AG04449 (cell line): ENCODE measurements at places on chromosomes 7 and 10.

GRCh38 chr10:6398399-6398798, 181.7 kb downstream of the PRKCQ start:
- no peak for DNase-seq

DNA sequence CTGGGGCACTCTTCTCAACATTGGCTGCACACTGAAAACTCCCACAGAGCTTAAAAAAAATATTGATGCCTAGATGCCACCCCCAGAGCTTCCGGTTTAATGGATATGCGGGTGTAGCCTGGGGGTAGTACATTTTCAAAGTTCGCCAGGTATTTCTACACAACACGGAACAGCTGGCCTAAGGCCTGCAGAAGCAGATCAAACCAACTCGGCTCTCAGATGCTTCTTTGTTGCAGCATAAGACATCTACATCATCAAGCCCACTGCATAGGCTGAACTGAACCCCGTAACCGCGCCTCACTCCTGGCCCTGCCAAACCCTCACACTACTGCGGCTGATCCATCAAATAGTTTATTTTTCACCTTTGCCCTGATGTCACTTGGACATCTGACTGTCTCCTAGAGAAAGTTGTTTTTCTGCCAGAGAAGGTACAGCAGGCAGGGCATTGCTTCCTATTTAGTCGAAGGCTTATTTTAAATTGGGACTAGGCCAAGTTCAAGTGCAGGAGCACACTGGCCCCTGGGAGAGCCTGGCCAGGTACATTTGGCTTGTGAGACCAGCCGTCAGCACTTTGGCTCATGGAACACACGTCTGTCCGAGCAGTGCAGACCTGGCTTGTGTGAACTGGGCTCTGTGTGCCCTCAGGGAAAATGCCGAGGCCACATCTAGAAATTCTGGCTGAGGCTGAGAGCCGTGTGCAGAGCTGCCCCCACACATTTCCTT, 113.3 kb downstream of the TACC2 start:
- no peak for DNase-seq

GRCh38 chr10:130108934-130109604, 1.6 kb downstream of the C10orf143 start:
- DNase-seq: no peak

GRCh38 chr7:104017001-104017400, 27.5 kb upstream of the RELN start:
- no peak for DNase-seq

DNA sequence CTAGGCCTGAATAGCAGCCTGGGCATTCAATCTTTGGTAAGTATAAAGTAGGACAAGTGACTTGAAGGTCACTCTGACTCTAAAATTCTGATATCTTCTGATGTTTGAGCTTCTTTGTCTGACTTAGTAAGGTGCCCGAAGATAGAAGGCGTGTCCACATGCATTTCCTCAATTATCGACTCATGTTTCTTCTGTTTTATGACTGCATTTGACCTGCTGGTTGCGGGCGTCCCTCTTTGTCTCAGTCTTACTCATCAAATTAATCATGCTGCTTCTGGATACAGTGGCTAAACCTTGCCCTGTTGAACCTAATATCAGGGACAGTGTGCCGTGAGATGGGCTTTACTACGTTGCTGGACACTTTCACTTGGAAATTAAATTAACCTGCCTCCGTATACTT, 534.1 kb downstream of the SDK1 start:
- DNase-seq: no peak
